ENCODE measurements at places on chromosomes 11 and 22.

- DNase-seq = no peak
Measured at GRCh38 chr22:19086417-19086816, 35.8 kb downstream of the DGCR2 start.

DNA sequence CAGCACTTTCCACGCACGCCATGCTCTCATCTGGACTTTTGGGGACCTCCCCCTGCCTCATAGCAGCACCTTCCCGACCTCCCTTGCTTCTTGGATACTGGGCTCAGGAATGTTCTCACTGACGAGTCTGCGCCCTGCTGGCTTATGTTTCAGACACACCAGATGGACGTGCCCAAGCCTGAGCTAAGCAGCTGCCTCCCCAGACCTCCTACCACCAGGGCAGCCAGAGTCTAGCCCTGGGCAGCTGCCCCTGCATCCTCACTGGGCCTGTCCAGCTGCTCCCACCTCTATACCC lies 13.2 kb upstream of the RGL4 start:
- DNase-seq = no peak

DNA sequence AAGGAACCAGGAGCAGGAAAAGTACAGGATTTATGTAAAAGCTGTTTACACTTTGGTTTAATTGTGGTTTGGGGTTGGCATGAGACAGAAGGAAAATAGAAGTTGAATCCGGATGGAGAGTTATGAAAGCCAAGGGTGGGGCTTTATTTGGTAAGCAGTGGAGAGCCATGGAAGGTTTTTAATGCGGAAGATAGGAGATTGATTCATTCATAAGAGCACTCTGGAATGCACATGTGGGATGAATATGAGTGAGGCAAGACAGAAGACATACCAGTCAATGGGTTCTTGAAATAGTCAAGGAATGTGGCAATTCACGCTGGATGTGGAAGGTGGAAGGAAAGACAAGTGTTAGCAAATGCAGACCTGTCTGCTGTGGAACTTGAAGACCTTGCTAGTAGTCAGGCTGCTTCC lies 9.3 kb upstream of the GLB1L3 start:
- DNase-seq = no peak

DNA sequence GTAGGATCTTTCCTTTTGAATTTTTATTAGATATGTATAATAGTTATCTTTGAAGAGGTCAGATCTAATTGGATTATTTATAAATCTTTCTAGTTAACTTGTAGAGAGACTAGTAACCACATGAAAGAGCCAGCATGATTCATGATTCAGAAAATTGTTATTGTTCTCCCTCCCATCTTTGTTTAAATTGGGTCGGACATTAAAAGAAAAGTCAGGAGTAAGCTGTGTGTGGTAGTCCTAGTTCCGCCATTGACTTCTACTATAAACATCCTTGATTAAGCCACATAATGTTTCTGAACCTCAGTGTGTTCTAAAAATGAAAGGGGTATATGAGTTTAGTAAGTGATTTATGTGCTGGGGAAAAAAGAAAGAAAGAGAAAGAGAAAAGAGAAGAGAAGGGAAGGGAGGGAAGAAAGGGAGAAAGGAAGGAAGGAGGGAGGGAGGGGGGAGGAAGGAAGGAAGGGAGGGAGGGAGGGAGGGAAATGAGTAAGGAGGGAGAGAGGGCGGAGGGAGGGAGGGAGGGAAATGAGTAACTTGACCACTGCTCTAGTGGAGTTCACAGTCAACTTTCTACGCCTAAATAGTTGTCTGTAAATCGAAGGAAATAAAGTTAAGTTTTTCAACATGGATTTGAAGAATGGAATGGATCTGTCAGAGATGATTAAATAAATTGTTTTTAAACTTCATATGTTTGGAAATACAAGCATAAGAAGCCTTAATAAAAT lies 32.9 kb downstream of the SIK2 start:
- DNase-seq = no peak

DNA sequence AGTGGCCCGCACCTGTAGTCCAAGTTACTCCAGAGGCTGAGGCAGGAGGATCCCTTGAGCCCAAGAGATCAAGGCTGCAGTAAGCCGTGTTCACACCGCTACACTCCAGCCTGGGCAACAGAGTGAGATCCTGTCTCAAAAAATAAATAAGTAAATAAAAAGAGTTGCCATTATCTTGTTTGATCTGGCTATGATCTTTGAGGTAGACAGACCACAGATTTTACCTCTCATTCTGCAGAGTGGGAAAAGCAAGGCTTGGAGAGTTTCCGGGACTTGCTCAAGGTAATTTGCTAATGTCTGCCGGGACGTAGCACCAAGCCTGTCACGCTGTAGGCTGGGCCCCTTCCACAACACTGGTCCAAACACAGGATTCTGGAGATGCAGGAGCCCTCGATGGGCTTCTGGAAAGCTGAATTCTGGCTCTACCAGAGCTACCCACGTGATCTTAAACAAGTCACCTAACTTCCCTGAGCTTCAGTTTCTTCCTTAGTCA lies 6.8 kb downstream of the GRAP2 start:
- DNase-seq = no peak

DNA sequence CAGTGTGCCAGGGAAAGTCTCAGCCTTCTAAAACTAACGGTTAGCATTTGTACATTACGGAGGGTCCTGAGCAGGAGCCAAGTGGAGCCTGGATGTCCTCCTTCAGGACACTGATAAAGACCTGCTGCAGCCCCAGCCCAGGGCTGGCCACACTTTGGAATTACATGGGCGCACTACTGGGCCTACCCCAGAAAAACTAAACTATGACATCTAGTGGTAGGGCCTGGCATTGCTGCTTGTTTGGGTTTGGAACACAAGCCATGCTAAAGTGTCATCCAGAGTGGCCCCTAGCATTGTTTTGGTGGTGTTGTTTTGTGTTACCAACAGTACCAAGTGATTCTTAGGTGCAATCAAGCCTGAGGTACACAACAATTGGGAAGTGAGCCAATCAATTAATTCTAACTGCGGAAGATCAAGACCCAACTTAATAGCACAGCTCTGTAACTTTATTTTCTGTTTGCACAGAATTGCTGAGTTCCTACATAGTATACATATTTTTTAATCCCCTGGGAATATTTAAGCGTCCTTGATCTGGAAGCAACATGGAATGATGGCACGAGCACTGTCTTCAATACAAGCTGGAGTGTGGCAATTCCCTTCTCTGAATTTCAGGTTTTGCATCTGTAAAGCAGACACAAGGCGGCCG lies 340.7 kb downstream of the LARGE1 start:
- peak; percentile 40 for DNase-seq

GRCh38 chr11:45610627-45611026 lies 54.8 kb downstream of the CHST1 start:
- DNase-seq = peak; percentile 96

All from thyroid gland (tissue), 4 donors.